Stimulated activated CD4-positive, alpha-beta T cell treated with anti-CD3 and anti-CD28 coated beads, Interleukin-4, amount 100 ng/mL, for 24 hours (primary cell): ENCODE measurements at places on chromosomes 4 and X.

- no peak for DNase-seq
Observed at GRCh38 chrX:38089173-38089982, 83.0 kb downstream of the SYTL5 start.

GRCh38 chr4:113699772-113700171 is 61.8 kb downstream of the CAMK2D start:
- no peak for DNase-seq

DNA sequence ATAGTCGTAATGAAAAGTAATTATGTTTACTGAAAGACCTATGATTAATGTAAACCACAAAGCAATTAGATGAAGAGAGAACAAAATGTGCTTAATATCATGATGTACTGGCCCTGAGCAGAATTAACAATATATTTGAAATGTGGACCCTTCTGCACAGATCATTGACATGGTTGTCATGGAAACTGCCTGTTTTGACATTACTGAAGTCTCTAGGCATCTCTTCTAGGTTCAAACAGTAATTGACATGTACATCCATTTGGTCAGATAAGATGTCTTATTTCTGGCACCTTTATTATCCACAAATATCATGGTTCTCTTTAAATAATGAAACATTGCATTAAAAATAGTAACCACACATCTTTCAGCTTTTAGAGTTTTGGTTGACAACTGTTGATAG is 251.7 kb upstream of the GNPDA2 start:
- DNase-seq, result no peak

- DNase-seq, result no peak
Observed at GRCh38 chr4:24751926-24752539, 43.3 kb upstream of the SOD3 start.

GRCh38 chr4:55110131-55110530 is 15.3 kb downstream of the KDR start:
- no peak for DNase-seq

- DNase-seq, result no peak
Observed at GRCh38 chr4:184287697-184288255, 70.1 kb upstream of the ENPP6 start.

- no peak for DNase-seq
Observed at GRCh38 chrX:69038816-69039215, 126.4 kb downstream of the PJA1 start.
